Tongue (tissue), 3 donors: ENCODE measurements at places on chromosomes 11 and 22. TPM values are rescaled to one million over a fixed set of nuclear protein-coding genes. Genes with fewer than 3 reads are reported as not detected.

CWF19L2 gene
- total RNA-seq = 28.7 TPM

OVOL1 gene
- 2.1 TPM for total RNA-seq

SYT8 gene
- total RNA-seq = 16.2 TPM

THRSP gene
- total RNA-seq = 2.1 TPM

PNPLA3 gene
- 0.51 TPM for total RNA-seq

C11orf87 gene
- total RNA-seq = not detected

FAM111B gene
- 12.0 TPM for total RNA-seq

CEP164 gene
- 25.8 TPM for total RNA-seq

GPR83 gene
- 0.10 TPM for total RNA-seq

CDCA5 gene
- 4.9 TPM for total RNA-seq

PATE2 gene
- not detected for total RNA-seq
